ENCODE measurements at places on chromosomes 13 and 19. TPM values are rescaled to one million over a fixed set of nuclear protein-coding genes. Genes with fewer than 3 reads are reported as not detected.

DNA sequence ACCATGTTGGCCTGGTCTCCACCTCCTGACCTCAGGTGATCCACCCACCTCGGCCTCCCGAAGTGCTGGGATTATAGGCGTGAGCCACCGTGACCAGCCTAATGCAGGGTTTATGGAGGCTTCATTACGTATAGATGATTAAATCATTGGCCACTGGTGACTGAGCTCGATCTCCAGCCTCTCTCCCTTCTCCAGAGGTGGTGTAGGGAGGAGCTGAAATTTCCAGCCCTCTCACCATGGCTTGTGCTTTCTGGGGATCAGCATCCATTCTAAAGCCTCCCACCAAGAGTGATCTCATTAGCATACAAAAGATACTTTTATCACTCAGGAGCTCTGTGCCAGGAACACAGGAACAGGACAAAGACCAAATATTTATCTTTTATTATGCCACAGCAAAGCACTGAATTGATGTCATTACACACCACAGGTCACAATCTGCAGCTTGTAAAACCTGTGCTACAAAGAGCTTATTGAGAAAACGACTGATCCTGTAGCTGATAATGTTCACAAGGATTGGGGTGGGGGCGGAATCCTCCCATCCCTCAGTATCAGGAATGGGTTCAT, 32.4 kb downstream of the RHPN2 start:
- no peak for DNase-seq

Gene RNASEH2B
- total RNA-seq, result 46.5 TPM

DNA sequence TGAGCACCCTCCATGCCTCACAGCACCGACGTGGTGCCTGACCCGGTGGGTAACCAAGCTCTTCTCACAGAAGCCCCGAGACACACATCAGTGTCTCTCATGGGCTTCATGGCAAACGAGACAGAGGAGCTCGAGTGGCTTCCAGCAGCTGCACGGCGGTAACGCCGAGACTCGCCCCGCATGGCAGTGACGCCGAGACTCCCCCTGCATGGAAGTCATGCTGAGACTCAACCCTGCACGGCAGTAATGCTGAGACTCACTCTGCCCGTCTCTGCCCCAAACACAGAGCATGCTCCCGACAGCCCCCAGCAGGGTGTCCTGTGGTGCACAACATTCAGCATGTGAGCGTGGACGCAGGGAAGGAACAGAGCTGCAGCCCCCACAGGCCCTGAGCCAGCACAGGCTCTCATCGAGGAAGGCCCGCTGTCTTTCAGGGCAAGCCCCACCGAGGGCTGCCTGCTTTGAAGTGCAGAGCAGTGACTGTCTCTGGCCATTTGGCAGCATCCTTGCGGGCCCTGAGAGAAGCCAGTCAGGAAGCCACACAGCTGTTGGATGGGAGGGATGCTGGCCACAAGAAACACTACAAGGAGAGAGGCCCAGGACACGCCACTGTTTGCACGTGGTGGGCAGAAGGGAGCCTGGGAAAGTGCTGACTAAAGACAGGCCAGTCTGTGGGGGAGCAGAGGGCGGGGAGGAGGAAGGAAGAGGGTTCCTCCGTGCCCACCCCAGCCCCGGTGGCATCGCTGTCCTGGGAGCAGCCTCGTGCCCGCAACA, 9.5 kb downstream of the GAS6 start:
- no peak for DNase-seq

DNA sequence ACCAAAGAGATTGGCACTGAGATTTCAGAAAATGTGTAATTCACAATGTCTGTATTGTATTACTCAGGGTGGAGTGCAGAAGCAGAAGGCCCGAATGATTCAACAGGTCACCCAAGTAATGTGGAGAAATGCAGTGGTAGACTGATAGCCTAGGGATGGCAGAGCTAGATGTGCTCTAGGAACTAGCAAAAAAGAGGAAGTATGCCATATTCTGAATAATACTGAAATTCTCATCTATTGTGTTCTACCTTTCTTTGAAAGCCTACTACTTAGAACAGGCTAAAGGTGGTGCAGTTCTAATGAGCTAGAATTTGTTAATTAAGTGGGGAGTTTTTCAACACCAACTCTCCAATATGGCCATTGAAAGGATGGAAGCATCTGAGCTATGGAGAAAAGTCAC, 1449.8 kb upstream of the MIR17HG start:
- no peak for DNase-seq

Gene RAVER1
- total RNA-seq, result 25.4 TPM

DNA sequence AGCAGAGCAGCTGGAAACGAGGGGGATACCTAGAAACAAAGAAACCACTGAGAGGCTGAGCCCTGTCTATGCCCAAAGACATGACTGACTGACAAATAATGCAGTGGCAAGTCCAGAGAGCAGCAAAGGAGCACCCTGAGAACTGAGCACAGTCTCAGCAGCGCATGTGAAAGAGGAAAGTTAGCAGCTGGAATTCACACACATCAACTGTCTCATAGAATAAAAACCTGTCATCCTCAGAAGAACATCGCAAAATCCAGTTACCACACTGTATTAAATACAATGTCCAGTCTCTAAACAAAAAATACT, 24.1 kb upstream of the DLEU7 start:
- no peak for DNase-seq

Gene KLK12
- not detected for total RNA-seq

GRCh38 chr13:44153496-44153895, 220.1 kb upstream of the SERP2 start:
- DNase-seq, result no peak

Gene KLK4
- total RNA-seq, result not detected

DNA sequence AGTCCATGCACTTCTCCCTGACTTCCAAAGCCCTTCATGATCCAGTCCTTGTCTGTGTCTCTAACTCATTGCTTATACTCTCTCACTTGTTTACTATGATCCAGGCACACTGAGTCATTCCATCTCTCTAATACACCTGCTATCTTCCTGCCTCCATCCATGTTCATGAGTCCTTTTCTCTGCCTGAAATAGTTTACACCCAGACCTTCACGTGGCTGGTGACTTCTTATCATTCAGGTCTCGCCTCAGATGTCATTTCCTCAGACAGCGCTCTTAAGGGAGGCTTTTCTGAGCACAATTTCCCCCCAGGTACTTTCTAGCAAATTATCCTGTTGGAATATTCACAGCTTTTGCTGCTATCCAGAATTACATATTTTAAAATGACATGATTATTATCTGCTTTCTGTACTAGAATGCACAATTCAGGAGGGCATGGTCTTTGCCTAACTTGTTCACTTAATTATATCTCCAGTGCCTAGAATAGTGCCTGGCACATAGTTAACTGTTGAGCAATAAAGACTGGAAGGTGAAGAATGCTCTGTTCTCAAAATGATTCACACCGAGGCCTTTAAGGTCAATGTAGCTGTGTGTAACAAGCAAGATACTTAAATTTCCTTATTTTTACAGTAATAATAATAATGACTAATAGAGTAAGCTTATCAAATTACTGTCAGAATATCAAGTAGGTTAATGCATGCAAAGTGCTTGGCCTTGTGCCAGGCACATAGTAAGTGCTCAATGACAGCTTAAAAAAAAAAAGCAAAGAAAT, 183.7 kb upstream of the SPRY2 start:
- DNase-seq, result no peak

DNA sequence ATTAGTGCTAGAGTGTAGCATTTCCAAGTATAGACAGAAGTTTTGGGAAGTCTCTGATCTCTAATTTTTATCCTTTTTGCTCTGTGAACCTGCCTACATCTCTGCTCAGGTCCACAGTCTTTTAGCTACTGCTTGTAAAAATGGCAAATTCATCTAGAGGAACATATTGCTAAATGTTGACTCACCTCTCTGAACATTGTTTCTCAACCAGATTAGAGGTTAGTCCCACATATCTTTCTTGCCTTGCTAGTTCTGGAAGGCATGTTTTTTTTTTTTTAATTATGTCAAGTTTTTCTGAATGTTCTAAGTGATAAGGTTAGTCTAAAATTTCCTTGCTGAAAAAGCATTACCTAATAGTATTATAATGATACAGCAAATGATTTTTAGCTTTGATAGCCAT, 2889.6 kb upstream of the PCDH20 start:
- no peak for DNase-seq

GRCh38 chr19:41537789-41538188, 38.2 kb upstream of the CEACAM21 start:
- no peak for DNase-seq

Gene FOXA3
- 1.6 TPM for total RNA-seq

Gene SGCG
- total RNA-seq, result 4.6 TPM

- no peak for DNase-seq
Measured at GRCh38 chr13:110005563-110005962, 219.2 kb upstream of the IRS2 start.

Gene ADGRE1
- total RNA-seq, result 1.8 TPM

- DNase-seq, result no peak
Measured at GRCh38 chr19:23410155-23410554, 14.9 kb upstream of the ZNF91 start.

- DNase-seq, result no peak
Measured at GRCh38 chr19:1748115-1748872, 5.0 kb upstream of the ONECUT3 start.

GRCh38 chr13:44300895-44301638, 72.6 kb upstream of the SERP2 start:
- no peak for DNase-seq

- DNase-seq, result no peak
Measured at GRCh38 chr13:31060220-31060619, 101.5 kb downstream of the HSPH1 start.
